Kasumi-1 (cell line): ENCODE measurements at places on chromosomes 11 and 22.

DNA sequence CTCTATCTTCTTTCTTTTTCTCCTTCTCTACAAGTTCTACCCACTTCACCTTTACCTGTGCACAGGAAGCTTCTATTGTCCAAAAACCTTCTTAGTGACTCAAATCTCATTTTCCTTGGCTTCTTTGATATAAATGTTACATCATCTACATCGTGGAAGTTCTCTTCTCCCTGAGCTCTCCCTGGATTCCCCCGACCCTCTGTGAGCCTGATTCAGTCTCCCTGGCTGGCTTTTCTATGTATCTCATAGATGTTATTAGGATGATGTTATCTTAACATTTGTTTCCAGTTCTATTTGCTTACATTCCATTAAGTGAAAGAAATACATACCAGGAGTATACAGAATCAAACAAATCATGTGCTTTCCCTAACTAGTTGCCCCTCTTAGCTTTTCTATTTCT lies 235.8 kb upstream of the PITPNB start:
- DNase-seq = no peak

- DNase-seq = no peak
These were observed 62.7 kb upstream of the CLTCL1 start for GRCh38 chr22:19354201-19354600.

DNA sequence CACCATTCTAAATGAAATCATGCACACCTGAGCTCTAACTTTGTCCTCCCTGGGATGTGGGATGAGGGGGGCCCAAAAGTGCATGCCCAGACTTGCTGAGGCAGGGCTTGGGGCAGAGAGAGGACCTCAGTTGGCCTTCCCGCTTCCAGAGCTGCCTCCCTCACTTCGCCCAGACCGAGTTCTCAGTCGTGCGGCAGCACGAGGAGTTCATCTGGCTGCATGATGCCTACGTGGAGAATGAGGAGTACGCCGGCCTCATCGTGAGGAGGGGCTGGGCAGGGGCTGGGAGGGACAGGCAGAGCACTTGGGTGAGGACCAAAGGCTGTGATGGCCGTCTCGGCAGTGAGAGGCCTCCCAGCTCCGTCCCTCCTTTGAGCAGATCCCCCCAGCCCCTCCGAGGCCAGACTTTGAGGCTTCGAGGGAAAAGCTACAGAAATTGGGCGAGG lies 8.2 kb downstream of the CFL1 start:
- no peak for DNase-seq

DNA sequence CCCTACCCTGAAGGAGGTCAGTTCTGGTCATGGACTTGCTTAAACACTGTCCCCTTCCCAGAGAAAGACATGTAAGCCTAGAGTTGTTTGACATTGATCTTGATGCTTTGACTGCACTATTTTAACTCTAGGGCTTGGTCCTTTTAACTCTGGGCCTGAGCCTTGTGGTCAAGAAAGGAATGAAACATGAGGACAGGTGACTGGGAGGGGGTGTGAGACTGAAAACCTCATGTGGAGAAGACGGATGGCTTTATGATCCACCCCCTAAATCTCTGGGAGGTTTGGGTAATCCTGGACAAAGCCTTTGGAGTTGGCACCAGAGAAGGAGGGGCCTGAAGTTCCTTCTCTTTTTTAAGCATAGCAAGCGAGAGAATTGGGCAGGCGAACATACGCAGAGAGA lies 17.5 kb downstream of the CHRDL2 start:
- no peak for DNase-seq

DNA sequence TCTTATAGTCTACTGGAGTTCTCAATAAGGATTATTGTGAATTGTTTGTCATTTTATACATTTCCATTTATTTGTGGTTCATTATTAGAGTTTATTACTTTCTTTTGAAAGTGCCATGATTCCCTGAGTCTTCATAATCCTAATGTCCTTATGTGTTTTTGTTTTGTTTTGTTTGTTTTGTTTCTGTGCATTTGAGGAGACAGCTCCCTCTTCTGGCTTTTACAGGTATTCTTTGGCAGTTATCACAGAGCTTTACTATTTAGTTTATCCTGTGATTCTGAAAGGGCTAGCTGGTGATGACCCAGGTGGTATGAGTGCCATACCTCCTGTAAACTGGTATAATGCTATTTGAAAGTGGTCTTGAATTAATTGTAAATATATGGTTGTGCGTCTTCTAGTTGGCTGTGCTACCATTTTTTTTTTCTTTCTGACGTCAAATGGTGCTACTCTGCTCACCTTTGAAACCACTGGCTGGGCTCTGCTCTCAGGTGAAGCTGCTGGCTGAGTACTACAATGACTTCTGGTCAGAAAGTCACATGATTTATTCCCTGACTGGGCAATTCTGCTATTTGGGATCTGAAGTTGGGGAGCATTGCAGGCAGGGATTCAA lies 751.2 kb downstream of the JRKL start:
- DNase-seq = peak; percentile 13

- DNase-seq = no peak
These were observed 543.2 kb upstream of the CCDC179 start for GRCh38 chr11:23403210-23404185.

GRCh38 chr11:30281476-30282288 lies 41.2 kb upstream of the ARL14EP start:
- no peak for DNase-seq

DNA sequence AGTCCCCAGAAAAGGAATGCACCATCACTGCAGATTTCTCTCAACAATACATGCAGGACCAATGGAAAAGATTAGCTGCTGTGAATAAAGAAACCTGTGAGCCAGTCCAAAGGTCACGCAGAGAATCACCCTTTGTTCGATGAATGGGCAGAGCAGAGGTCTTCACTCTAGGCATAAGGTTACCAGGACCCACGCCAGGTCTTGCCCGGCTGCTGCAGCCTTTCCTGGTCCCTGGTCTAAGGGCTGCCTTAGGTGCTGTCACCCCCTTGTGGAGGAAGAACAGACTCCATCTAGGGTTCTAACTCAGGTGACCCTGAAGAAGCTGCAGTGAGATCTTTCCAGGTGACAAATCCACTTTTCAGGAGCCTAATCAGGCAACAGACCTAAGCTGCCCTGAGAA lies 29.0 kb upstream of the NAP1L4 start:
- peak; percentile 23 for DNase-seq

- DNase-seq = no peak
These were observed 25.6 kb downstream of the TXN2 start for GRCh38 chr22:36455571-36456463.

GRCh38 chr11:82786001-82786400 lies 52.3 kb upstream of the FAM181B start:
- no peak for DNase-seq

DNA sequence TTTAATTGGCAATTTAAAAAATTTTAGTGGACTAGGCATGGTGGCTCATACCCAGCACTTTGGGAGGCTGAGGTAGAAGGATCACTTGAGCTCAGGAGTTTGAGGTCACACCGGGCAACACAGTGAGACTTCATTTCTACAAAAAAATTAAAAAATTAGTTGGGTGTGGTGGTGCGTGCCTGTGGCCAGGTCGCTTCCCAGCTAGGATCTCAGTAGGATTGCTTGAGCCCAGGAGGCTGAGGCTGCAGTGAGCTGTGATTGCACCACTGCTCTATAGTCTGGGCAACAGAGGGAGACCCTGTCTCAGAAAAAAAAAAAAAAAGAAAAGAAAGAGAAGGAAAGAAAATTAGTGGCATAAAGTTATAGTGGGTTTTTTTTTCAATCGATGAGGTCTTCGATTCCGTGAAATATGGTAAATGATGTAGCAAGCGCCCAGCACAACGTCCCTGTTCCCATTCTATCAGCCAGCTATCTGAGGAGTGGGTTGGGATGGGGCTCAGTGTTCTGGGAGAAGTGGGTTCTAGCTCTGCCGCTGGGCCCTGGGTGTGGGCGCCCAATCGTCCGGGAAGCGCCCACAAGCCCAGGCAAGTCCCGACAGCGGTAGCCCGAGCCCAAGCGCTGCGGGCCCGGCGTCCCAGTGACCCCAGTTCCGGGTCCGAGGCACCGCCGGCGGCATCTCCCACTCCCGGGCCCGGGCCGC lies 1.4 kb downstream of the FOSL1 start:
- no peak for DNase-seq

- DNase-seq = no peak
These were observed 163.4 kb upstream of the NCAM1 start for GRCh38 chr11:112797648-112798293.

- DNase-seq = no peak
These were observed 1.9 kb upstream of the C22orf39 start for GRCh38 chr22:19449422-19449767.

GRCh38 chr11:121968638-121969037 lies 147.4 kb downstream of the BLID start:
- no peak for DNase-seq

- peak; percentile 62 for DNase-seq
These were observed 979 bp downstream of the ZBED5 start for GRCh38 chr11:10856689-10857458.

DNA sequence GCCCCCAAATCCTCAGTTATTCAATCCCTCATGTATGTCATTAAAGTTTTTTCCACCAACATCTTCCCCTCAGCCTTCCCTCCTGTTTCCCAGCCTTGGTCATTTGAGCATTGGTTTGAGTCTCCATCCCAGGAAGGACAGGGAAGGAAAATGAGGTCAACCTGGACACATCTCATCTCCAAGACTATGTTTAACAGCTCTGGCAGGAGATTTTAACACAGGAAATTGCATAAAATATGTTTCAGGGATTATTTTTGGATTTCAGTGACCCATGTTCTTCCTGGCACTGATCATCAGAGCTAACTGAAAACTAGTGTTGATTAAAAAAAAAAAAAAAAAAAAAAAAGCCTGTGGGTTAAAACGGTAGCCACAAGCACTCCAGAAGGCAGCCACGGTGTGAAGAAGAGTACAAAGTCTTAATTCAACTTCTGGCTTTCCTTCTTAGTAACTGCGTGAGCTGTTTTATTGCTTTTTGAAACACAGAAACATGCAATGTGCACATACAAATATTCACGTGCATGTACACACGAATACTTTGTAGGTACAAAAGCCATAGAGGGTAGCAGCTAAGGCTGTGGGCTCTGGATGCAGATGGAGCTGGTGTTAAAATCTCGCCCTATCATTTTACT lies 164.4 kb upstream of the DDI1 start:
- DNase-seq = peak; percentile 12

- DNase-seq = peak; percentile 85
These were observed 585 bp downstream of the THYN1 start for GRCh38 chr11:134252346-134253187.

DNA sequence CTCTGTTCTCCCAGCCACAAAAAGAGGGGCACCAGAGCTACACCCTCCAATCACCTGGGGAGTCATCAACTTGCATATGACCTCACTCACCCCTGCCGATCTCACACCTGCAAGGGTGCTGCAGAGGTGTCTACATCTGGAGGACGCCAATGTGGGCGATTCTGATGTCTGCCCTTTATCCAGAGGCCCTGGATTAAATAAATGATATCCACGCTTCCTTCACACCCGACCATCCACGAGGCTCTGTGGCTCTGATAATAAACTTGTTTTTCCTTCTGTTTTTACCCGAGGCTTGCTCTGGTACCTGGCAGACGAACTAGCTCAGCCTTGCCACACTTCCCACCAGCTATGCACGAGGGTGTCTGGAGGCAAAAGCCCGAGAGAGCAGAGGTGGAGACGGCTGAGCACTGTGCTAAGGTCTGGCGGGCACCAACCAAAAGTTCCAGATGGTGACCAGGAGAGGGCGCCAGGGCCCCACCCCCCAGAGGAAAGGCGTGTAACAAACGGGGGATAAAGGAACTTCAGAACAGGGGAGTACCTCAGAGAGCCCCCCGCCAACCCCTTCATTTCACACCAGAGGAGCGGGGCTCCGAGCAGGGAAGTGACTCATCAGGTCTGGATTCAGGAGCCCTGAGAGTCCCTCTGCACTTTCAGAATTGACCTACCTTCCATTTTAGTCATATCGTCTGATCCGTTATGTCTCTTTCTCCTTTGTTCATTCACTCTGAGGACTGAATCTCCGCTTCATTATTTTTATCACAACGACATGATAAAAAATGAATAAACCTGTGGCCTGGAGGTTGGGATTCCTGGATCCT lies 13.5 kb downstream of the SCN3B start:
- DNase-seq = peak; percentile 50

DNA sequence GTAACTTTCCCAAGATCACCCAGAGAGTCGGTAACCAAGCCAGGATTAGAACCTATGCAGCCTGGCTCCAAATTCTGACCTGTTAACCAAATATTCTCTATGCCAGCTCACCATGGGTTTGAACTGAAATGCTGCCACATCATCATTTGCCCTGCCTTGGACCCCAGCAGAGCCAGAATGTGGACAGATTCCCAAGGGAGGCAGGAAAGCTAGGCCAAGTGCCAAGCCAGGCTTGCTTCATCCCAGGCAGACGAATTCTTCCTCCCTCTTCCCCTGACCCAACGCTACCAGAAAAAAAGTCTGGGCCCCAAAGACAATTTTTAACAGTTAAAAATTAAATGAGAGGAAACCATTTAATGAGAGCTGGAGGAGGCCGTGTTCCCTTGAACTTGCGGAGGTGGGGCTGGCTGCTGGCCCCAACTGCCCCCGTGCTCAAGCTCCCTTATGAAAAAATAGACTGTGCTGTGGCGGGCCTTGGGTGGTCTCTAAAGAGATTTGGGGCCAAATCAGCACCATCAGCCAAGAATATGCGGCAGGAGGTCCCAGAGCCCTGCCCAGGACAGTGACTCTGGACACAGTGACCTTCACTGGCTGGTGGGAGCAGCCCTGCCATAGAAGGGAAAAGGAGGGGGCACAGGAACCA lies 184.1 kb upstream of the SYT13 start:
- DNase-seq = no peak
